NCI-H510A treated with DMSO at 0.1 percent for 48 hours (cell line): ENCODE measurements at places on chromosomes 7 and 10.

DNA sequence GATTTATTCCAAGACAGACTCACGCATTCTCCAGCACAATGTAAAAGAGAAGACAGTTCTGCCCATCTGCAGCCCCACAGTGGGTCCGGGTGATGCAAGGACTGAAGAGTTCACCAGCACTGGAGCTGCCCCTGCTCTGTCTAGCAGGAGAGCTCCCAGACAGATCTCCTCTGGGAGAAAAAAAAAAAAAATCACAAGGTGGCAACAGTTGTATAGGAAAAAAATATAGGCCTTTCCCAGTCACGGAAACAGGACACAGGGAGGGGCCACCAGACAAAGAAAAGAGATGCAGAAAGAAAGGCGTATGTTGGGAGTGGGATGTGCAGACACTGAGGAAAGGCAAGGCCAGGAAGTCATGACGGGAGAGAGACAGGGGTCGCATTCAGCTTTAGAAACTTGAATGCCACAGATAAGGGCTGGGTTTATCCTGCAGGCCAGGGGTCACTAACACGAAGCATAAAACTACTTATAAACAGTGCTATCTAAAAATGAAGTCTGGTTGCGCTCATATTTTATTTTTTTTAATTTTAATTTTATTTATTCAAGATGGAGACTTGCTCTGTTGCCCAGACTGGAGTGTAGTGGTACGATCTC lies 54.1 kb downstream of the FAM171A1 start:
- DNase-seq = no peak

GRCh38 chr10:14659626-14660196 lies 115.0 kb downstream of the FAM107B start:
- no peak for DNase-seq

DNA sequence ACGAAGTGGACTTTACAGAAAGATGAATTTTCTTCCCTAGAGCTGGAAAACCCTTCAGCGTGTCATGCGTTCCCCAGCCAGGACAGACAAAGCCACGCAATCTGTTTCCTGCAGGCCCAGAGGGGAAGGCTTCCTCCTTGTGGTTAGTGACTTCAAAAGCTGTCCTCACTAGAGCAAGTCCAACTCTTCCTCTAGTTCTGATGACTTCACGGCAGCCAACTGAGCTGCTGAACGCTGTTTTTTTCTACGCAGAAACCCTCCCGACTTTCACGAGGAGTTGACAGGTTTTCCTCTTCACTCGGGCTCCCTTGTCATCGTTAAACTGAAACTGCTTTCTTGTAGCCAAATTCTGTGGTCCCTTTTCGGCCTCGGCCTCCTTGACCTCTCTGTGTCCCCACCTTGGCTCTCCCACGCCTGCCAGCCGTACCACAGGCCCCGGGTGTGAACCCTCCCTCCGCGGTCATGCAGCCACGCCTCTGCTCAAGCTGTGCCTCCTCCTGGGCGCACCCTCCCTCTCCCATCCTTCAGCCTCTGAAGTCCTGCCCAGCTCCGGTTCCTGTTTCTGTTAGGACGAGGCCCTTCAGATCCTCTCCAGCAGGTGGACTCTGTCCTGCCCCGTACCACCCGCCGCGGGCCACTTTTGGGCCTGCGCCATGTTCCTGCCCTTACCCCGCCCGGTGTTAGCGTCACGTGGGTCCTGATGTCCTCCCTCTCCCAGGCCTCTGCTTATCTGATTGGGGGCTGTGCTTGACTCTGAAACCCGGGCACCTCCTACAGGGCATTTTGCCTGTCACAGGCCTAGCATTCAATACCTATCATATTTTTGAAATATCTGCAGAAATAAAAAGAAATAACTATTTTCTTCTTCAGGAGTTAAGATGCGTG lies 39.3 kb downstream of the CUX1 start:
- DNase-seq = peak; percentile 84

- DNase-seq = no peak
These were observed 6.9 kb downstream of the PPIF start for GRCh38 chr10:79354141-79354540.

GRCh38 chr10:96578022-96578421 lies 8.8 kb downstream of the TM9SF3 start:
- no peak for DNase-seq

DNA sequence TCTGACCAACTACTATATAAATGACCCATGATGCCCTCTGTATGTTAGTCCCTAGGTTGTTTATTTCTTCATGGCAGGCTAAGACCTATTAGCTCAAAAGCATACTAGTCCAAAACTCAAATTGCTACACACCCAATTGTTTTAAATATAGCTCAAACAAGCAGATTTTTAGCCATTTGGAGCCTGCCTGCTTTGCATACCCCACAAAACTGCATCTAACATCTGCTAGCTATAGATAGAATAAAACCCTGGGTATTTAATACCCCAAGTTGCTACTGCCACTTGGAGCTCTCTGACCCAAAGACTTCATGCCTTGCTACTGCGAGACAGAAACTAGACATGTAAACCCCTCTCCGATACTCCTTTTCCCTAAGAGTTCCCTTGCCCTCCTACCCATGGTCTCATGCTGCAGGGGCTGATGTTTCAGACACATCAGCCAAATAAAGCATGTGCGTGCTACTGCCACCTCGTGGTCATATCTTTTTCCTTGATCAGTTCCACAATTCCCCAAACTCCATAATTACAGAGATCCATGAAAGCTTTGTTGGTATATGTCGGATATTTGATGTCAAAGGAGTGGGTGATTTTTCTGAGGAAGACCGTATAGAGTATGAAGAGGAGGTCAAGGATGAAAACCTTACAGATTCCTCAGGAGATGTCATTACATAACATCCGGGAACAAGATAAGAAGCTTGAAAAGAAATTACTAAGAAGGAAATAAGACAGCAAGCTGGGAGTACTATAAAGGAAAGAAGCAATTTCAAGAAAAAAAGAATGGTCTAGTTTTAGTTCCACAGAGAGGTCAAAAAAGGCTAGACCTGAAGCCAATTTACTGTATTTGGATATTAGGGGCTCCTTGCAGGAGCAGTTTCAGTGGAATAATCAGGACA lies 386.6 kb downstream of the SH2D4B start:
- peak; percentile 42 for DNase-seq

DNA sequence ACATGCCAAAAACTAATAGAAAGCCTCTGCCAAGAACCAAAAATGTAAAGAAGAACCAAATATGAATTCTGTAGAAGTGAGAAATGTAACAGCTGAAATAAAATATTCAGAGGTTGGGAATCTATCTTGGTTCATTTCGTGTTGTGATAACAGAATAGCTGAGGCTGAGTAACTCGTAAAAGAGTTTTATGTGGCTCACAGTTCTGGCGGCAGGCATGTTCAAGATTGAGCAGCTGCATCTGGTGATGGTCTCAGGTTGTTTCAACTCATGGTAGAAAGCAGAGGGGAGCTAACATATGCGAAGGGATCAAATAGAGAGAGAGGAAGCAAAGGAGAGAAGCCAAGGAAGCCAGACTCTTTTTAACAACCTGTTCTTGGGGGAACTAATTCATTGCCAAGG lies 717.2 kb downstream of the TNS3 start:
- DNase-seq = no peak

DNA sequence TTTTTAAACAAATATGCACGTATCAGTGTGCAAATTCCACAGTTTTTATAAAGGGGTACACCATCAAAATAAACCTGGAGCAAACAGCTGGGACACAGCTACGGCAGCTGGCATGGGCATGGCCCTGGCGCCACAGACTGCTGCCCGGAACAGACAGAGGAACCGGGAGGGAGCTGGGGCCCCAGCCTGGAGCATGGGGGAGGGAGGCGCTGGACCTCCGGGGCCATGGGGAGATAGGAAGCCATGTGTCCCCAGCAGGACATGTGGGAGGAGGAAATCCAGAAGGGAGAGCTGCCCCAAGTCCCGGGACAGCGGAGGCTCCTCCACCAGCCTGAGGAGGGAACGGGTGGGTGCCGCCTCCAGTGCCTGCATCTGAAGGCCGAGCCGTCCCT lies 180.1 kb downstream of the MAD1L1 start:
- DNase-seq = no peak

DNA sequence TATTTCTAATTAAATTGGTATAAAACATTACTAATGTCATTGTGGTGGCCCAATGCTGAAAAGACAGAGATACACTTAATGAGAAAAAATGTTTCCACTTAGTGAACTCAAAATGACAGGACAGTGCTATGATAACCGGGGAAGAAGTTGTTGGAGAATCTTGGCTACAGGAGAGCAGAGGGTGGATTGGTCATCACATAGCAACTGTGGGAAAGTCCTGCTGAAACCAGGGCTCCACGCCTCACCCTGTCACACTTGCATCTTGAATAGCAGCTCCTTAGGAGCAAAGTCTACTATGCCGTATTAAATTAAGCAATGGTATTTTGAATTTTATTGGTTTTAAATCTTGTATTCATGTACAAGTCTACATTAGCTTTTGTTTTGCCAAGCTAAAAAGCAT lies 225.5 kb downstream of the KLF6 start:
- no peak for DNase-seq

GRCh38 chr10:71028066-71028465 lies 139.7 kb upstream of the PCBD1 start:
- DNase-seq = no peak

GRCh38 chr10:45408421-45409319 lies 34.7 kb downstream of the ALOX5 start:
- DNase-seq = peak; percentile 22

DNA sequence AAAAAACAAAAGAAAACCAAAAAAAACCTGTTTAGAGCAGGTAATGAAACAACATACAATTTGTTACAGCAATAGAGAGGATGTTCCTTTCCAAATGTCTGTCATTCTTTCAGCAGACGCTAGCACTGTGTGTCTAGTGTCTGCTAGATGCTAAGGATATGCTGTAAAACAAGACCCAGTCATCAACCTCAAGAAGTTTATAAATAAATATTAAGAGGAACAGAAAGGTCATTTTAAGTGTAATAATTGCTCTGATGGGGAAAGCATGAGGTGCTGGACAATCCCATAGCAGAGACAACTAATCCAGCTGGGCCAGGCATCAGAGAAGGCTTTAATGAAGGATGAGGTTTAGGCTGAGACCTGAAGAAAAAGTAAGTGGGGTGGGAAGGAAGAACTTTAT lies 23.3 kb upstream of the ASCC1 start:
- DNase-seq = no peak

DNA sequence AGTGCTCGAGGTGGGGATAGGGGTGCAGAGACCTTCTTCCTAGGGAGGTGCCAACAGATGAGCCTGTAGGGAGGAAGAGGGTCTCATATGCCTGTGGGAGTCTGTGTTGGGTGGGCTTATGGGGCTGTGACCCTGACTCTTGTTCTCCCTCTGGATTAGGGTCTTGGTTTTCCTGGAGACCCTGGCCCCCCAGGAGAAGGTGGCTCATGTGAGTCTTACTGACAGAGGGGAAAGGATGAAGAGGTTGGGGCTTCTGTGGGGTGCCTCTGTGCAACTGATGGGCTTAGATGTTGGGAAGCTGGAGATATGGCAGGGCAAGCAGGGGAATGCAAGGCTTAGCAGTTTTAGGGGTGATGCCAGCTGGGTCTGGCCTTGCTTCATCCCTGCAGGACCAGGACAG lies 20.2 kb upstream of the VOPP1 start:
- DNase-seq = no peak

GRCh38 chr7:7562736-7563135 lies 3.9 kb upstream of the MIOS start:
- no peak for DNase-seq

GRCh38 chr7:38932509-38933168 lies 23.6 kb upstream of the VPS41 start:
- DNase-seq = peak; percentile 79

GRCh38 chr7:55992346-55992745 lies 28.0 kb downstream of the NIPSNAP2 start:
- DNase-seq = no peak

- no peak for DNase-seq
These were observed 95.2 kb downstream of the PDGFA start for GRCh38 chr7:424301-424935.

DNA sequence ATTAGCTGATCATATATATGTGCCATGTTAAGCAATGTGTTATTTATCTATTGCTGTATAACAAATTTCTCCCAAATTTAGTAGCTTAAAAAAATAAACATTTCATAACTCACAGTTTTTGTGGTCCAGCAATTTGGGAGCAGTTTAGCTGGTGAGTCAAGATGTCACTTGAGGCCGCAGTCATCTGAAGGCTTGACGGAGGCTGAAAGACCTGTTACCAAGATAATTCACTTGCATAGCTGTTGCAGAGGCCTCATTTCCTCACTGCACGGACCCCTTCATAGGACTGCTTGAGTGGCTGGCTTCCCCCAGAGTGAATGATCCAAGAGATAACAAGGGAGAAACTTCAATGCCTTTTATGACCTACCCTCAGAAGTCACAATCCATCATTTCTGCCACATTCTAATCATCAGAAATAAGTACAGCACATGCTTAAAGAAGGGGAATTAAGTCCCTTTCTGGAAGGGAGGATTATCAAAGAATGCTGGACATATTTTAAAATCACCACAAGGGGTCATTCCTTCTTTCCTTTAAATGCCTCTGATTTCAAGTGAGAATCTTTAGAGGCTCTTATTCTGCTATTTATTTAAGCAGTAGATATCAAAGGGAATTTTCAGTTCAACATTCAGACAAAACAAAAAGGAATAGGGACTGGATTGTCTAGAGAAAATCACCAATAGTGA lies 10.5 kb upstream of the SRPK2 start:
- DNase-seq = no peak

GRCh38 chr7:69700331-69700730 lies 102.1 kb downstream of the AUTS2 start:
- DNase-seq = no peak

GRCh38 chr10:22666287-22667092 lies 47.9 kb downstream of the PIP4K2A start:
- DNase-seq = peak; percentile 9

DNA sequence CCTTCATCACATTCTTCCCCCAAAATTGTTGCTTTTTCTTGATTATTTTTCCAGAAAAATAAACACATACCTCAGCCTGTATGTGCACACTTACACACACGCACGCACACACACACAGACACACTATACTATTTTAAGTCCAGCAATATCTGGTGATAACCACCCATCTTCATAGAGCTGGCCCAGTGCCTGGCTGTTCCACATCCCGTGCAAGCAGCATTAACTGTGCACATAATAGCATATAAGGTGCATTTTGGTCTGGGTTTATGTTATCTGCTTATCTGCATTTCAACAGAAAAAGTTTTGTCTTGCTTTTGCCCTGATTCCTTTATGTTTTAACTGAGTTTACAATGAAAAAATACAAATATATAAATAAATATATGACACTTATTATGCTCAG lies 143.1 kb upstream of the KLF6 start:
- no peak for DNase-seq

- no peak for DNase-seq
These were observed 73.7 kb downstream of the DKK1 start for GRCh38 chr10:52387744-52388143.

DNA sequence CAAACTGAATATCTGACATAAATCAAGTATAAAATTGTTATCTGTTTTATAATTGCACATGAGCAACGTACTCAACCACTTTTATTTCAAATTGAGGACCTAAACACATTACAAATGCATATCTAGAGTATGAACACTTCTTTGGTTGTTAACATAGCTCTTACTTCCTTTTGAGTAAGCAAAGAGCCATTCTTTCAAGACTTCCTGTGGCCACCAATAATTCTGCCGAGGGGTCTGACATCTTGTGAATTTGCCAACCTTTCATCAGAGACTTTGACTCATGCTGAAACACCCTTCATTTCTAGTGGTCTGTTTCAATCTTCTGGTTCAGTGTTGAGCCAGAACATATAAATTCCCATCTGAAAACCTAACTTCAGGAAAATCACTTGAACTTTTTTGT lies 59.4 kb downstream of the CDK14 start:
- DNase-seq = no peak
